Head of caudate nucleus (tissue), 42 donors: ENCODE measurements at places on chromosomes 1 and 21.

DNA sequence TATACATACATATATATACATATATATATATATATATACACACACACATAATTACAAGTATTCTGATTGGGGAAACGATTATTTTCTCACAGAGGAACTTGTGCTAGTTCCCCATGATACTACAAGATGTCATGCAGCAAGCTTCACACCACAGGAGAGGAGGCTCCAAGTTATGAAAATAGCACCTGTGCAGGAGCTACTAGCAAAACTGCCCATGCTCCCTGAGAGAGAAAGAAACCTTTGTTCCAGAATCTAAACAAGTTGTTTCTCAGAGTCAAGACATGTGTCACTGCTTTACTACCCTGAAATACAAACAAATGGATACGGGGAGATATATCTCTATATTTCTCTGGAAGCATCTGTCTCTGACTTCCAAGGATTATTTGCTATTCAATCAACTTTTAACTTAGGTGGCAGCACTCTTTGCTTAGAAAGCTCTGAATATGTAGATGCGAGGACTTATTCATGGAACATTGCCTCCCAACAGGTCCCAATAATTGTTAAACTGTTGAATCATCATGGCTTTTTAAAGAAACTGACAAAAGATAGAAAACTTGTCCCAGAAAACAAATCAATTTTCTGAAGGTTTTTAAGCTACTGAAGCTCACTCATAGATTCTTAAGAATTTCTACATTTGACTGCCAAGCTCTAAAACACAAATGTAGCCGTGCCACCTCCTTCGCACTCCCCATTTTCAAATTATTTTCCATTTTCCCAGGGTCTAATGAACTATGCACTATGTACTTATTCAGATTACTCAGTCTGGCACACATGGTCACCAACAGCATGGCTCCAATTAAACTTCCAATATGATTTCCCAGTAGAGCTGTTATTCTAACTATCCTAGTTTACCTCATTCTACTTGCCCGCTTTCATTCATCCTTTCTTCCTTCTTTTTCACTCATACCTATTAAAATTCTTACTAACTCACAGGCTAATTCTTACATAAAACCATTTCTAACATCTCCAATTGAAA, 929.1 kb downstream of the LTN1 start:
- no peak for DNase-seq

DNA sequence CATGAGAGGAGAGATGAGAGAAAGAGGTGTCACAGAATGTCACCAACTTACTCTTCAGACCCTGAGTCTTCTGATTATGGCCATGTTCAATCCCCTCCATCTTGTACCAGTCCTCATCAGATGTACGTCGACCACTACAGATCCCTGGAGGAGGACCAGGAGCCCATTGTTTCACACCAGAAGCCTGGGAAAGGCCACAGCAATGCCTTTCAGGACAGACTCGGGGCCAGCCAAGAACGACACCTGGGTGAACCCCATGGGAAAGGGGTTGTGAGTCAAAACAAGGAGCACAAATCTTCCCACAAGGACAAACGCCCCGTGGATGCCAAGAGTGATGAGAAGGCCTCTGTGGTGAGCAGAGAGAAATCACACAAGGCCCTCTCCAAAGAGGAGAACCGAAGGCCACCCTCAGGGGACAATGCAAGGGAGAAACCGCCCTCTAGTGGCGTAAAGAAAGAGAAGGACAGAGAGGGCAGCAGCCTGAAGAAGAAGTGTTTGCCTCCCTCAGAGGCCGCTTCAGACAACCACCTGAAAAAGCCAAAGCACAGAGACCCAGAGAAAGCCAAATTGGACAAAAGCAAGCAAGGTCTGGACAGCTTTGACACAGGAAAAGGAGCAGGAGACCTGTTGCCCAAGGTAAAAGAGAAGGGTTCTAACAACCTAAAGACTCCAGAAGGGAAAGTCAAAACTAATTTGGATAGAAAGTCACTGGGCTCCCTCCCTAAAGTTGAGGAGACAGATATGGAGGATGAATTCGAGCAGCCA, 8.0 kb downstream of the ELOA start:
- peak; percentile 15 for DNase-seq

GRCh38 chr1:204286831-204287421, 72.8 kb downstream of the PLEKHA6 start:
- peak; percentile 65 for DNase-seq

DNA sequence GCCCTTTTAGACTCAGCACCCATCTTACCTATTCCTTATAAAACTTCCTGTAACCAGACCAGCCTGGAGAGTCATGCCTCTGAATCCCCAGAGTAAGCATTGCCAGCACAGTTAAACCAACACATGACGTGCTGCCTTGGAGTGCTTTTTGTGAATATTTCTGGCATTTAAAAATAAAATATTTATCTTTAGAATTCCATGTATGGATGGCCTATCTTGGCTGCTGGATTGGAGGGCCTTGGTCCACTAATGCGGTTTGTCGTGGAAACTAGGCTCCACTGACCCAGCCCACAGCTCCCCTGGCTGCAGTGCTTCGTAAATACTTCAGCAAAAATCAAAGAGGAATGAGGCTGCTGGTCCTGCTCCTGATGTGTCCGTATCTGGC, 17.5 kb downstream of the MTARC1 start:
- DNase-seq = no peak

DNA sequence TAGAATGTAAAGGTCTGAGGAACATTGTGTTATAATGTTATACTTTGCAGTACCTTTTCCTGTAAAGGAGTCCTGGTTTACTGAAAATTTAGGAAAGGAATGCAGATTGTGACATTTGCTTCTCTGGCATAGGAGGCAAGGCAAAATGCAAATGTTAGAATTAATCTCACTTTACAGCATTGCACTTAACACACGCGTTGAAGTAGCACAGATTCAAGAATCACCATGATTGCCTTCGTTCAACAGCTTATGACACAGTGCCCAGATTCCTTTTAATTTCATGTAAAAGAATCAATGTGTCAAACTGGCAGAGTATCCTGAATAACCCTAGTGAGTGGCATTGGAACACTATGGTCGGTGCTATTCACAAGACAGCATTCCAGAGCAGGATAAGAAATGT, 47.4 kb downstream of the RGS7 start:
- no peak for DNase-seq

DNA sequence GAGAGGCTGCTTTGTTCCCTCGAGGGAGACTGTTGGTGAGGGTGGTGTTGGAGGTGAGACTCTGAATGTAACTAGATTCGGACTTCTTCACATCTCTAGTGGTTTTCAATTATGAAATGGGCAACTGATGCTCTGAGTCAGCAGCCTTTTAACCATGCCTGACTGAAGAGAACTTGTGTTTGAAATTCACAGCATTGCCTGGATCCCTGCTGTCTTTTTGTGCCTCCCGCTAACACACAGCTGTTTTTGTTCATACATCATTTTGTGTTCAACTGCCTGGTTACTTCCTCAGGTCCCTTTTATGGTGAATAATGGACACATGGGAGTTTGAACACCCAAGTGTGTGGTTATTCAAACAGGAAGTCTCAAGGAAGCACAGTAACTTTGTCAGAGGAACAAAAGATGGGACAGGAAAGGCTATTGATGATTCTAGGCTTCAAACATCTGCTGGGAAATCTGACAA, 16.8 kb downstream of the LAMC1 start:
- no peak for DNase-seq

- DNase-seq = no peak
Measured at GRCh38 chr1:8693107-8693506, 124.3 kb downstream of the RERE start.

- DNase-seq = no peak
Measured at GRCh38 chr1:35866991-35867390, 16.0 kb upstream of the AGO1 start.

GRCh38 chr1:151128800-151129199, 17.6 kb downstream of the SEMA6C start:
- DNase-seq = no peak

GRCh38 chr1:184788970-184789369, 34.3 kb upstream of the EDEM3 start:
- DNase-seq = no peak

DNA sequence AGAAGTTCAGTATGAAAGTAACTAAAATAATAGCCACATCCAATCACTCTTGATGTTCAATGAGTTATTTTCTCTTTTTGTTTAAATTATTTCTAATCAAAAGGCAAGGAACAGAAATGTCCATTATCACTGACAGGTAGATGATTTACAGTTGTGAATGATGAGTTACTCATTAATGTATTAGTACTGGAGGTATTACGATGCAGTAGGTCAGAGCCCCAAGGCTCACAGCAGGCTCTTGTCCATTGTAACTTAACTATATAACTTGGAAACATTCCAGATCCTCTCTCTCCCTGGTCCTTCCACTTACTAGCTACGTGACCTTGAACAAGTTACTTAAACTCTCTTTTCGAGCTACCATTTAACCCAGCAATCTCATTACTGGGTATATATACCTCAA, 39.5 kb downstream of the CRB1 start:
- DNase-seq = no peak

DNA sequence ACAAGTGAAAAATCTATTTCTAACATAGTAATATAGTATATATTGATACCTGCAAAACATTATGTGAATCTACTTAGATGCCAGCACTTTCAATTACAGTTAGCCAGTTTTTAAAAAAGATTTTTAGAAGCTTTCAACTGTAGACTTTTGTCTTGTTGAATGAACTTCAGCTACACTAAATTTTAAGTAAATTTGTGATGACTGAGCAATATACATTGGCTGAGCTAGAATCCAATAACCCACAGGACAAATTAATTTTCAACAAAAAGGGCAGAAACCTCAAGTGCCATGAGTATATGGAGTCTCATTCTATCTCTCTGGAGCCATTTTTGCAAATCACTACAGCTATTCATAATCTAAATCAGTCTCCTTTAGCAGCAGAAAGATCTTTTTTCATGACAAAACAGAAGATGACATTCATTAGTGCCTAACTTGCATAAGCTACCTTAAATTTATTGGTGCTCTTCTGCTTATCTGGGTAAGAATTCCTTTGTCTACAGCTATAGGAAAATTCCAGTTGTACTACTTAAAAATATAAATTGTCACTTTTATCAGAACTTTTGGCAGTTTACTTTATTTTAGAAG, 100.3 kb downstream of the ATG4C start:
- no peak for DNase-seq

GRCh38 chr1:151563376-151563775, 23.3 kb downstream of the TUFT1 start:
- DNase-seq = no peak

GRCh38 chr1:240128366-240128765, 36.7 kb downstream of the FMN2 start:
- DNase-seq = no peak

- no peak for DNase-seq
Measured at GRCh38 chr1:62304515-62304914, 14.7 kb downstream of the KANK4 start.

GRCh38 chr1:234509457-234510328, 30.7 kb upstream of the TARBP1 start:
- DNase-seq = peak; percentile 51

DNA sequence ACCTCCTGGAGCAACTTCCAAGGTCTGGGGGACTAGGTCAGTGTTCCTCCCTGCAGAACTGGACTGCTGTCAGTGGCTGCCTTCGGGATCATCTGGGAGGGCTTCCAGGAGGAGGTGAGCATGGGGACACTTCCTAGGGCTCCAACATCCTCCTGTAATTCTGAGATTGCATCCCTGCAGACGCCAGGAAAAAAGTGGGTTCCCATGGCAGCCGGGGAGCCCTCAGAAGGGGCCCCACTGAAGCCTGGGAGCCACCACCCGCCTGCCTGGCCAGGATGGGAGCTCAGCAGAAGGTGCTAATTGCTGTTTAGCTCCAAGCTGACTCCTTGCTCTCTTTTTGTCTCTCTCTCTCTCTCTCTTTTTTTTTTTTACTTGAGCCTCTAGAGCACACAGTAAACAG, 16.1 kb upstream of the ARF1 start:
- no peak for DNase-seq

- no peak for DNase-seq
Measured at GRCh38 chr1:208219098-208219658, 25.0 kb downstream of the PLXNA2 start.

GRCh38 chr1:44785501-44786137, 2.4 kb downstream of the BEST4 start:
- no peak for DNase-seq

DNA sequence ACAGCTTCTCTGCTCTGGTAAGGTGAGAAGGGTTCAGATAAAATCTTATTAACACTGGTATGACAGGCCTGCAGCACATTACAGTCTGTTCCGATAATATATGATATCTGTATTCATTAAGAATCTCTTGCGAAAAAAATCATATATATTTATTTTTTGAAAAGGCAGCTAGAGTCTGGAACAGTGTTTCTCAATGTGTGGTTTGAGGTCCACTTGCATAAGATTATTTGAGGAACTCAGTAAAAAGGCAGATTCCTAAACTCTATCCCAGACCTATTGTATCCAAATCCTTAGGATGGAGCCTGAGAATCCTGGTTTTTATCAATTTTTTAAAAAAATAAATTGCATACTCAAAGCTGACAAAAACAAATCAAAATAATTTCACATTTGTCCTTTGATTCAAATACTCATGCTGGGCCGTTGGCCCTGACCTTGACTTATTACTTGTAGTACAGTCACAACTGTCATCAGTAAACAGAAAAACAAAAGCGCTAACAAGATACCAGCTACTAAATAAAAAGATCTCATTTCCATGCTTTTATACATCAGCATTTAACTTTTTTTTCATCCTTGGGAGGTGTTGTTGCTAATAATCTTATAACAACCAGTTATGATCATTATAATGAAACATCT, 60.6 kb downstream of the RGS2 start:
- DNase-seq = no peak

DNA sequence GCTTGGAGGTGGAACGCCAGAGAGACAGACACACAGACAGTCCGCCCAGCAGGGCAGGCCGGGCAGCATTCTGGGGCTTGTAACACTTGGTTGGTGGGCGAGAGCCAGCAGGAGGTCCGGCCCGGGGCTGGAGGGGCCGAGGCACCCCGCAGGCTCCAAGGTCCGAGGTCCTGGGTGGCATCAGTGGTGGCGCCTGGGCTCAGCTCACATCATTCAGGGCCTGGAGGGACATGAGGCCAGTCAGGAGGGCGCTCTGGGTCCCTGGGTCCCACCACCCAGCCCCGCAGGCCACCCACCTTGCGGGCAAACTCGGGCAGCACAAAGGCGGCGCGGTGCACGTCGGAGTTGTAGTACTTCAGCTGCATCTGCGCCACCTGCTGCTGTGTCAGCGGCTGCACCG, 5.2 kb downstream of the SRM start:
- no peak for DNase-seq

GRCh38 chr1:42937141-42937696, 21.4 kb downstream of the SLC2A1 start:
- no peak for DNase-seq

DNA sequence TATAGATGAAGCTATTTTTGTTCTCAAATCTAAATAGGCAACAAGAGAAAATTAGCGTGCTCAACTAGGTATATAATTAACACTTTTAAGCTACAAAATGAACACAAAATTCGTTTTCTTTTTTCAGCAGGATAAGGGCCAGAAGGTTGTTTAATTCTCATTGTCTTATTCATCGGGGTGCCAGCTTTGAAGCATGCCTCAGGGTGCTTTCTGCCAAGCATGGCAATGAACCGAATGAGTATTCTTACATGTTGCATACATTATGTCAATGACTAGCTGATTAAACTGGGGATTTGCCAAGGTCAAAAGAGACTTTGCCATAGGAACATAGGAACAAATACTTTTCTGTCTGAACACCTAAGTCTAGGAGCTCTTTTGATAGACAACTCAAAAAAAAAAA, 102.0 kb upstream of the MAP1LC3C start:
- no peak for DNase-seq
